NCI-H226 (cell line): ENCODE measurements at places on chromosomes 13 and 19.
A peak's percentile ranks its signal among the peaks of the same experiment; 100 is the strongest.

DNA sequence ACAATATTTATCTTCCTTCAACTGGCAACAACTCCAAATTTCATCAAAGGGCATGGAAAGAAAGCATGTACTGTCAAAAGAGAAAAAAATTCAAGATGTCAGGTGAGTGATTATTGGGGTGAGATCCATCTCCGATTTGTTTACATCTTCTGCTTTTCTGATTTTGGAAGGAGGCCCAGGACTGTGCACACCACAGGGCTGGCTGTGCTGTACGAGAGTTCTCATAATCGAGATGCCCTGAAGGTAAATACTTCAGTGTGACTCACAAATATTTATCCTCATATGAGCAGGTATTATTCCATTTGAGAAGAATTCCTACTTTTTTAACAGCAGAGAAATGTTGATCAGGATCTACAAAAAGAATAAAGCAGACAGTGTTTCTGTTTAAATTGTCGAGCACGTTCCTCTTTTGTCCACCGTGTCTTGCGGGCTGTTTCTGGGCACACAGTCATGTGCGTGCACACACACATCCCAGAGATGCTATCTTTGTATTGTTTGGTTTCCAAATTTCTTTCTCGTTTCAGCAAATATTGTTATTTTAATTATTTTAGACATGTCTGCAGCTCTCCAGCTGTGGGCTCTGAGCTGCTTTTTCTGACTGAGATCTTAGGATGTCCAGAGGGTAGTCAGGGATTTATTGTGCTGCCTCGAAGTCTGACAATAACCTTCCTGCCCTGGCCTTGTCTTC is 103.8 kb downstream of the KL start:
- DNase-seq = peak; percentile 80

DNA sequence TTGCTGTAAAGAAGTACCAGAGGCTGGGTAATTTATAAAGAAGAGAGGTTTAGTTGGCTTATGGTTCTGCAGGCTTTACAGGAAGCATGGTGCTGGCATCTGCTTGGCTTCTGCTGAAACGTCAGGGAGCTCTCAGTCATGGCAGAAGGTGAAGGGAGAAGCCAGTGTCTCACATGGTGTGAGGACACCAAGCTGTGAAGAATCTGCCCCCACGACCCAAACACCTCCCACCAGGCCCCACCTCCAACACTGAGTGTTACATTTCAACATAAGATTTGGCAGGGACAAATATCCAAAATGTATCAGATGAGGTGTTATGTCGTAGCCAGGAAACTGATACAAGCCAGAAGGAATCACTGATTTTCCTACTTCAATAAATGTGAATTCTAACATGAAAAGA is 136.5 kb downstream of the CYSLTR2 start:
- no peak for DNase-seq

DNA sequence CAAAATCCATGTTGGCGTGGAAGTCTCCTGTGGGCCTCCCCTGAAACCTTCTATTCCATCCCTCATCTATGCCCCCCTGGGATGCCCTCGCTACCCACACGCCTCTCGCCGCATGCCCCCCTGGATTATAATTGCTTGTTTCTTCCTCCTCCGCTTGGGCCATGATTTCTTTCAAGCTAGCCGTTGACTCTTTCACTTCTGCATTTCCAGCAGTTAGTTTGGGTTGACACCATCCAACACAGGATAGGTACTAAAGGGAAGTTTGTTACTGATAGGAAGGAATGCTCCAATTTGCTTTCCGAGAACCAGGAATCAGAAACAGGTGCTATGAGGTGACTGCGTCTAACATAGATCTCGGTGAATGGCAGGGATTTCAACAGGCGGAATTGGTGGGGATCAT is 7.7 kb upstream of the SLC25A15 start:
- DNase-seq = no peak

GRCh38 chr13:70172946-70173597 is 64.8 kb upstream of the KLHL1 start:
- no peak for DNase-seq

DNA sequence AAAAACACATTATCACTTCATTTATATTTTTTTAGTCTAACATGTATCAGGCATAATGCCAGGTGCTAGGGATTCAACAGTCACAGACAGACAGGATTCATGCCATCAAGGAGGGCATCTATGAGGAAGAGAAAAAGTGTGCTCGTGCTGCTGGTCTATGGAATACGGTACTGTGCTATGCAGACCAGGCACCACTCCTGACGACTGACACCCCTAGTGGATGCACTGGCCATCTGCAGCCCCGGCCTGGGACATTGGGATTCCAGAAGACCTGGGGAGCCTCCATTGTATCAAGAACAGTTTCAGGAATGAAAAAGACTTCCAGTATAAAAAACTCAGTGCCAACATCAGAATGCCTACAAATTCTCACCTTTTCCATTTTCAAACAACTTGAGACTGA is 94.0 kb downstream of the KLF12 start:
- DNase-seq = peak; percentile 3

DNA sequence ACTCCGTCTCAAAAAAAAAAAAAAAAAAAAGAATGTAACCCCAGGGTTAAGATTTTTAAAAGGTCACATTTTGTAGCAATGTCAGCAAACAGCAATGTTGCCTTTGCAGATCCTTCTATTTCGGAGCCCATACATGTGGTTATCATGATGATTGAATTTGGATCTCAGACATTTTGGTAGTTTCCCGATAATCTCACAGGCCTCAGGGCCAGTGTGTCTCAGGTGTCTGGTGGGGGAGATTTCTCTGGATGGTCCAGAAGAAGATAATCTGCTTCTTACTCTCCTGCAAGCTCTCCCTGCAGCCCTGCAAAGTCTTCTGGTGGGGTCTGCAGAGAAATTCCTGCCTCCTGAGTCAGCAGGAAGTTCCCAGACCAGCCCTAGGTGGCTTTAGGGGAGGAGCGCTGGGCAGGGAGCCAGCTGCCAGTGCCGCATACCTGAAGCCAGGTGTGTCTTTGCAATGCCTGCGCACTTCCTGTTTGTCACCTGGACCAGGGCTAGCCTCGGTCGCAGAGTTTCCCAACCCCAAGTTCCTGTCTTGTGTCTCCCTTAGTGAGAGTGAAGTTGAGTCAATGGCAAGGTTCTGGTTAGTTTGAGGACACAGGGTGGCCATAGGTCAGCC is 1.4 kb downstream of the SH2D3A start:
- peak; percentile 51 for DNase-seq

- DNase-seq = no peak
These were observed 36.4 kb downstream of the PSG11 start for GRCh38 chr19:42989851-42990250.

- DNase-seq = no peak
These were observed 173.7 kb downstream of the TBC1D4 start for GRCh38 chr13:75308222-75308621.

DNA sequence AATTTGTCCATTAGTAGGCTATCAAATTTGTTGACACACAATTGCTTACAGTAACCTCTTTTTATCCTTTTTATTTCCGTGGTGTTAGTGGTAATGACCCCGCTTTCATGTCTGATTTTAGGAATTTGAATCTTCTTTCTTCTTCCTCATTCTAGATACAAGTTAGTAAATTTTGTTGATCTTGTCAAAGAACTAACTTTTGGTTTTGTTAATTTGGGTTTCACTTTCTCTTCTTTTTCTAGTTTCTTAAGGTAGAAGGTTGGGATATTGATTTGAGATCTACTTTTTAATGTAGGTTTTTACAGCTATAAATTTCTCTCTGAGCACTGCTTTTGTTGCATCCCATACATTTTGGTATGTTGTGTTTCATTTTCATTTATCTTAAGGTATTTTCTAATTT is 53.3 kb upstream of the SLC7A1 start:
- no peak for DNase-seq
